CD4-positive, alpha-beta T cell treated with Interleukin-4 for 4 hours (primary cell): ENCODE measurements at places on chromosomes 7 and 10.

DNA sequence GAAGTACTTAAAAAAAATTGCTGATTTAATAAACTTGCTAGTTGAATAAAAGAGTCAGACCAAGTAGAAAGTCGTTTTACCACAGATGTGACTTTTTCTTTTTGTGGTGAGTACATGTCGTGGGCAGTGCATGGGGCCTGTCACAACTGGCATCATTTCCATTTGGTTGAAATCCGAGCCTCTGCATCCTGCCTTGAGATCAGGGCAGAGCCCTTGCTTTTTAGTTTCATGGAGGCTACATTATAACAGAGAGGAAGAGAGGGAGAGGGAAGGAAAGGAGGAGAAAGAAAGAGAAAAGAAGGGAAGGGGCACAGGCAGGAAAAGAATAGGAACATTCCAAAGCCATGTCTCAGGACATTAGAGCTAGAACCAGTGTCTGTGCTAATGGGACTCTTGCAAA is 20.4 kb upstream of the INSYN2A start:
- no peak for DNase-seq

DNA sequence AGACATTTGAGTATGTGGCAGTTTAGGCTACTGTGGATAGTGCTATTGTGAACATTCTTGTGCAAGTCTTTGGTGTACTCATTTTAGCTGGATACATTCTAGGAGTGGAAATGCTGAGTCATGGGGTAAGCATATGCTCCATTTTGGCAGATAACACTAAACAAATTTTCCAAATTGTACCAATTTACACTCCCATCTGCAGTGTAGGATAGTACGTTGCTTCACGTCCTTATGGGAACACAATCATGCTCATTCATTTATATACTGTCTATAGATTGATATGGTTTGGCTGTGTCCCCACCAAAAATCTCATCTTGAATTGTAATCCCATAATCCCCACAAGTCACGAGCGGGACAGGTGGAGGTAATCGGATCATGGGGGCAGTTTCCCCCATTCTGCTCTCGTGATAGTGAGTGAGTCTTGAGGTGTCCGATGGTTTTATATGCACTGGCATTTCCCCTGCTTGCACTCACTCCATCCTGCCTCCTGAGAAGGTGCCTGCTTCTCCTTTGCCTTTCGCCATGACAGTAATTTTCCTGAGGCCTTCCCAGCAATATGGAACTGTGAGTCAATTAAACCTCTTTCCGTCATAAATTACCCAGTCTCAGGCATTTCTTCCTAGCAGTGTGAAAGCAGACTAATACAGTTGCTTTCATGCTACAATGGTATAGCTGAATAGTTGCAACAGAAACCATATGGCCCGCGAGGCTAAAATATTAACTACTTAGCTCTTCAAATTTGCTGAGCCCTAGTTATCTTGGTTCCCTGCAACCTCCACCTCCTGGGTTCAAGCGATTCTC is 25.6 kb downstream of the RNF216 start:
- DNase-seq, result no peak

- DNase-seq, result no peak
These were observed 3.1 kb upstream of the DOCK1 start for GRCh38 chr10:126902157-126902556.

DNA sequence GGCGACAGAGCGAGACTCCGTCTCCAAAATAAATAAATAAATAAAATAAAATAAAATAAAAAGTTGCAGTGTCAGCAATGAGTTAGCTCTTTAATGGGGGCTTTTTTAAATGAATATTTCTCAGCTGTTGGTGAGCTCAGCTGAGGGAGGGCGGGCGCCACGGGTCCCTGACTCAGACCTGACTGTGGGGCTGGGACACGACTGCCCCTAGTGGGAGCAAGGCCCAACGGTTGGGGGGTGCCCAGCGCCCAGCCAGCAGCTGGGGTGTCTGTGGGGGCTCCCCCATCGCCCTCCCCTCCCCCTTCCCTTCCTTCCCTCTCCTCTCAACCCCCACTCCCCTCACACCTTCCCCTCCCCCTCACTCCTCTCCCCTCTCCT is 46.6 kb downstream of the PWWP2B start:
- peak; percentile 72 for DNase-seq

- DNase-seq, result no peak
These were observed 44.8 kb downstream of the CHST15 start for GRCh38 chr10:124048371-124049290.

- DNase-seq, result no peak
These were observed 2.5 kb upstream of the DDX56 start for GRCh38 chr7:44576228-44576627.

DNA sequence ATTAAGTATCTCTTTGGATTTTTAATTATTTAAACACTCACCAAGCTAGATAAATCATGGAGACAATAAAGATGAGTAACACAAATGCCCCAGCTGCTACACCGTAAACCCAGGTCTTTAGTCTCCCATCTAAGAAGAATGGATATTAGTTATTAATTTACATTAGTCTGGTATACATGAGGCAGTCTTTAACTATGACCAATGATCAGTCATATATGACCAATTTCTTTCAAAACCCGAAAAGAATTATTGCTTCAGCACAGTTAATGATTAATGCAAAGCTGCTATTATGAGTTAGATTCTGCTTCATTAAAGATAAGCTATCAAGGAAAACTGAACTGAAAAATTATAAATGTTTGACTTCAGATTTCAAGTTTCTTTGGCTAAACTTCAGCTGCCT is 402.9 kb downstream of the PHF14 start:
- no peak for DNase-seq
